Stimulated activated CD8-positive, alpha-beta memory T cell treated with anti-CD3 and anti-CD28 coated beads, Interleukin-4, amount 100 ng/mL, for 1 hour (primary cell): ENCODE measurements at places on chromosomes 4 and X.

- DNase-seq, result no peak
Observed at GRCh38 chr4:102281171-102281839, 64.0 kb downstream of the SLC39A8 start.

DNA sequence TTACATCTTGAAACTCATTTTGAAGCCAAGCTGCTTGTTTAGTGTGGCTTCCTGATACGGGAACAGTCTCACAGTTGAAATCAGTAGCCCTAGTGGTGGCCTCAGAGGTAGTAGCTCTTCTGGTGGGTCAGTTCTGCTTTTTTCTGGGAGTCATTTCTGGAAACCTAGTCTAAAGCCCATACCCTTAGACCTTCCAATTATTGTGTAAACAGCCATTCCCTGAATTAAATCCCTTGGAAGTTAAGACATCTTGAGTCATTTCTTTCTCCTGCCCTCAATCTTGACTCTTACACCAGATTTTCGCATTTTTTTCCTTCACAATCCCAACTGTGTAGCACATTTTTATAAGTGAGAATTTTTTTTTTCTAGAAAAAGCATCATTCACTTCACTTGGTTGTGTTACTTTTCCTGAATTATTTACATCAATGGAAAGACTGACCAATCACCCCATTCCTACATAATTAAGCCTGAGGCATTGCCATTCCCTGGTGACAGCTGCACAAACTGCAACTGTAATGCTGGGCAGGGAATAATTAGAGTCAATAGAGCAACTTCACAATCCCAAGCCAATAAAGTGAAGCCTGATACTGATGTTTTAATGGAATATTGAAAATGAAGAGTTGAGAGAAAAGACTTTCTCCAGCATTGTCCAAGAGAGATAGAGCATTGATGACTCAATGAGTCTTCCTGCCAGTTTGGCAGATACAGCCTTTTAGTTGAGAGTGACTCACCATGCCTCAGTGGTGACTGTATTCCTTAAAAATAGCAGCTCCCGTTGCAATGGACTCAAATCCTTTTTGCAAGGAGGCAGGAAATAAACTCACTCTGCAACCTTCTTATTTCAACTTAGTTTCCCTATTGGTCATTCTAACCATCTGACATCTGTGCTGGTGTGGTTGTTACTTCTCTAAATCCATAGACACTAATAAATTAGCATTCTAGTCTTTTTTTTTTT is 13.0 kb upstream of the SEPSECS start:
- no peak for DNase-seq

- no peak for DNase-seq
Observed at GRCh38 chr4:2962614-2963174, 512 bp downstream of the NOP14 start.

GRCh38 chr4:31595496-31595895 is 875.3 kb downstream of the PCDH7 start:
- DNase-seq, result no peak

- no peak for DNase-seq
Observed at GRCh38 chr4:581753-582361, 5.8 kb upstream of the TMEM271 start.

GRCh38 chr4:151167561-151167960 is 68.1 kb downstream of the RPS3A start:
- no peak for DNase-seq

DNA sequence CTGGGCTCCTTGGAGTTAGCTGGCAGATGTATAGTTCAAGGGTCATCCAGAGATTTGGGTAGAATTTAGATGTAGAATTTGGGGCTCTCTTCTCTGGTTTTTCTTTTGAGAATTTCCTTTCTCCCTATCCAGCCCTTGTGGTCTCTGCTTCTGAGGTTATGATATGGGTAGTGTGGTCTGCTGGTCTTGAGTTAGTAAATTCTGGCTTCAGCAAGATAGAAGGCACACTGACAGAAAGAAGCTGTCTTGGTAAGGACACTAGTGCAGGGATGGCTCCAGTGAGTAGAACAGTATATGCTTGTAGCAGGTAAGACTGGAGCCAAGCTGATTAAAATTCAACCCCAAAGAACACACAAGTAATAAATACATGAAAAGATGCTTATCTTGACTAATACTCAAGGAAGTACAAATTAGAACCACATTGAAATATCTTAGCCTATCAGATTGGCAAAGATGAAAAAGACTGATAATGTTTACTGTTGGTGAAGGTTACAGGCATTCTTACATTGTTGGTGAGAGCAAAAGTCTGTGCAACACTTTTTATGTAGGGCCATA is 2.1 kb upstream of the IL9R start:
- no peak for DNase-seq

- DNase-seq, result no peak
Observed at GRCh38 chrX:131831185-131831520, 191.9 kb upstream of the STK26 start.

- DNase-seq, result no peak
Observed at GRCh38 chr4:156598138-156598681, 373.4 kb downstream of the PDGFC start.

GRCh38 chr4:156976147-156976546 is 4.5 kb upstream of the PDGFC start:
- no peak for DNase-seq

DNA sequence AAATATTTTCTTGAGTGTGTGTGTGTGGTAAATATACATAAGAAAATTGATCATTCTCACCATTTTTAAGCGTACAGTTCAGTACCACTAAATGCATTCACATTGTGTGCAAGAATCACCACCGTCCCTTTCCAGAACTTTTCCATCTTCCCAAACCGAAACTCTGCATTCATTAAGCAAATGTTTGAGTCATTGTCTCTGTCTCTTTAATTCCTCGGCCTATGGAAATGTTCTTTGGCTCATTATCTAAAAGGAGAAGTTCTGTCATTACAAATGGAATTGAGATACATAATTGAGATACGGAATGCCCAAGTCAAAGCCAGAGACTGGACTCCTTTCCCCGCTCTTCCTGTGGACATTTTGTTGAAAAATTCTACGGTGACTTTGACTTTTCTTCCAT is 168.9 kb downstream of the DCLK2 start:
- DNase-seq, result no peak

- no peak for DNase-seq
Observed at GRCh38 chr4:340011-340410, 2.4 kb downstream of the ZNF141 start.

GRCh38 chr4:137519406-137519805 is 12.9 kb downstream of the PCDH18 start:
- no peak for DNase-seq

- DNase-seq, result no peak
Observed at GRCh38 chr4:110640576-110640975, 17.7 kb upstream of the PITX2 start.

DNA sequence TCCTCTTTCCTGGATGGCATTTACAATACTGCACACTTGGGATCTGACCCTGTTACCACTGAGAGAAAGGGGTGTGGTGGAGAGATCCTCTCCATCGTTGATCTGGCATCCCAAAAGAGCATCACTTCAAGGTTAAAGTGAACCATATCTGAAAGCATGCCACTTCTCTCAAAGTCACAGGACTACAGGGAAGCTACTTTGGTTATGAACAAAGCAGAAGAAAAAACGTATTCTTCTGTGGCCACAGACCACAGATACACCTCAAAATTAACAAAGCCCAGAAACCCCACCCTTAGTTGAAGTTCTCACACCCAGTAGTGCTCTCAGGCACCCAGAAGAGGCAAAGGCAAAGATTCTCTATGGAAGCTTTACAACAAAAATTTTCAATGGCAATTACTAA is 108.3 kb downstream of the JADE1 start:
- no peak for DNase-seq

GRCh38 chr4:127505203-127505602 is 127.6 kb upstream of the INTU start:
- no peak for DNase-seq

- DNase-seq, result no peak
Observed at GRCh38 chr4:73021634-73022033, 47.9 kb downstream of the COX18 start.

- no peak for DNase-seq
Observed at GRCh38 chrX:72043636-72044035, 88.1 kb downstream of the RTL5 start.

- DNase-seq, result no peak
Observed at GRCh38 chr4:140695483-140695882, 60.7 kb downstream of the TBC1D9 start.

GRCh38 chr4:95701500-95702170 is 138.3 kb upstream of the PDHA2 start:
- DNase-seq, result no peak

DNA sequence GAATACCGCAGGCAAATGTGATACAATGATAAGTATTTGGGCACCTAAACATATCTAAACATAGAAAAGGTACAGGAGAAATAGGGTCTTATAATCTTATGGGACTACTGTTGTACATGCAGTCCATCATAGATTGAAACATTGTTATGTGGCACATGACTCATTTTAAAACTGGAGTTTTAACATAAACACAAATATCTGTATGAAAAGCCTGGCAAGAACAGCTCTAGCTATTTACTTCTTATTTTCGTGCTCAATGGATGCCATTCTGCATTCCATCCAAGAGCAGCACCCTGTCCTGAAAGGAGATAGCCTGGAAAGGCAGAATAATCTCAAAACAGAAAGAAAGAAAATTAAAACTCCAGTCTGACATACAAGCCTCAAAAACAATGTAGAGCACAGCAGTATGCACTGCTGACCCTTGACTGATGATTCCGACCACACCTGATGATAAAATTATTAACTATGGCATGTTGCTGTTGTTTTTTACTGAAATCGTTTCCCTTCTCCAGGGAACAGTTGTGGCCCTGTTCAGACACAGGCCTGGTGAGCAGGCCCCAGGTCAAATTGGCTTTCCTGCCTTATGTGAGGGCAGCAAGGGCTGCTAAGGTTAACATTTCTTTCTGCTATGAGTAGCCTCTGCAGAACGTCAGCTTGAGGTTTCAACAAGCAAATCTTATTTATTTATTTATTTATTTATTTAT is 152.7 kb downstream of the APBB2 start:
- no peak for DNase-seq

DNA sequence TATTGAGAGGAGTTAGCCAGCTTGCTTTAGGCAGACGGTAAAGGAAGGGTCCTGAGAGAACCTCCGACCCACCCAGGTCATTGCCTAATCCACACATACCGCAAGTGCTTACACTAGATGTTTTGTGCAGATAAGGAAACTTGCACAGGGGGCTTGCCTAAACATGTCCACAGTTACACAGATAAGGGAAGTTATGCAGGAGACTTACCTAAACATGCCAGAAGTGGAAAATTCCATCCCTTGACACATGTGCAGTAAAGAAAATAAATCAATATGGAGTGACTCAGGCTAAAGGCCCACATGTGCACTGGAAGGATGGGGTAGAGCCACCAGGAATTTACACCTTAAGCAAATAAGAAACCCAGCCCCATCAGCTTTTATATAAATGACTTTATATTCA is 232.8 kb upstream of the HDX start:
- no peak for DNase-seq

DNA sequence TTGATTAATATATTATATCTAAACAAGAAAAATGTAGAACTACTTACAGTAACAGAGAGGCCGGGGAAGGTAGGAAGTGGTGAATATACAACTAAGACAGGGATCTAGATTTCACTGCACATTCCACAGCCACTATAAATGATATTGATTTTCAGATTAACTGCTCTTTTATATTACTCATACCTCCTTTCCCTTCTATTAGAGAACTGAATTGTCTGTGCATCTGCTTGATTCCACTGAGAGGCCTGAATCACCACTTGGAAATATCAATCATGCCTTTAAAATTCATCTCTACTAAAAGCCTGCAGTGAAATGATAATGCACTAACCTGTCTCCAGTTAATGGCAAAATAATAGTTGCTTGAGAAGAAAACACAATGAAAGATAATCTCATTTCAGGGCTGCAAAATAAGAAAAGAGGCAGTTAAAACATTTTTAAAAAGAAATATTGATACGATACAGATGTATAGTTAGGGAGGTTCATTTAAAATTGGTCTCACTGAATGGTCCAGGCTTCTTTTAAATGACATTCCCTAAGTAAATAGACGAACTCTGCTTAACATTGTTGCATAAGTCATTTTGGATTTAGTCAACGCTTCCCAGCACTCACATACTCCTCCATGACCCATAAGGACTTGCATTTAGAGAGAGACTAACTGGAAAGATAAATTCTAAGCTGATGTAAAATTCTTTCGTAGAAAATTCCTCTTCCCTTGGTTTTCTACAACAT is 3.8 kb downstream of the ANTXR2 start:
- no peak for DNase-seq

DNA sequence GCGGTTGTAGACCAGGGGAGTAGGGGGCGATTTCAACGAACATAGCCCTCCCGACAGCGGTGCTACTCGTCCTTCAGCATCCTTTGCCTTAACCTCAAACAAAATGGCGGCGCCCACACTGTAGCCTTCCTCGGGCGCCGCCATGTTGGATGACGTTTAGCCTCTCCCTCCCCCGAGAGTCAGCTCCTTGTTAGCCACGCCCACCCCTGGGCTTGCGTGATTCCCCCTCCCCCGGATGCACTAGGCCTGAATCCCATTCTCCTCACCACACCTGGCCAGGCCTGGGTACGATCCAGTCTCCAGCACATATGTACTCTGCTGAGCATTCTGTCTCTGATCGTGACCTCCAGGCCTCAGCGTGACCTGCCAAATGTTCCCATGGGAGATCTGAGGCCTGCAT is 49.0 kb upstream of the ZNF157 start:
- DNase-seq, result no peak

DNA sequence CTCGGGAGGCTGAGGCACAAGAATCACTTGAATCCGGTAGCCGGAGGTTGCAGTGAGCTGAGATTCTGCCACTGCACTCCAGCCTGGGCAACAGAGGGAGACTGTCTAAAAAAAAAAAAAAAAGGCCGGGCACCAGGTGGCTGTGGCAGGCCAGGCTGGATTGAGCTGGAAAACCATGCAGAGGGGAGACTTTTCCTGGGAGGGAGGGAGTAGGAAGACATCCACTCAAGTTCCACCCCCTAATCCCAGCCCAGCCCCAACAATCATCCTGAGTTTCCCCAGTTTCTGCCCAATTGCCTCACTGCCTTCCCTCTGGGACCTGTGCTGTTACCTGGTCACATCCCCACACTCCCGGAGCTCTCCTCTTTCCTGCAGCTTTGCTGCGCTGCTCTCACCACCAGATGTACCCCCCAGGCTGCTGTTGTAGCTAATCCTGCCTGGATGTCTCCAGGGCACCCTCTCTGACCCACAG is 9.0 kb upstream of the TSPYL2 start:
- no peak for DNase-seq

GRCh38 chrX:150476164-150476699 is 92.2 kb upstream of the MTM1 start:
- no peak for DNase-seq
